ENCODE measurements at places on chromosomes 12 and 14. TPM values are rescaled to one million over a fixed set of nuclear protein-coding genes. Genes with fewer than 3 reads are reported as not detected.

- peak; percentile 28 for DNase-seq
Observed at GRCh38 chr12:6631549-6631961, 4.2 kb downstream of the LPAR5 start.

GRCh38 chr12:15863984-15864383 is 18.2 kb upstream of the STRAP start:
- DNase-seq, result no peak

DNA sequence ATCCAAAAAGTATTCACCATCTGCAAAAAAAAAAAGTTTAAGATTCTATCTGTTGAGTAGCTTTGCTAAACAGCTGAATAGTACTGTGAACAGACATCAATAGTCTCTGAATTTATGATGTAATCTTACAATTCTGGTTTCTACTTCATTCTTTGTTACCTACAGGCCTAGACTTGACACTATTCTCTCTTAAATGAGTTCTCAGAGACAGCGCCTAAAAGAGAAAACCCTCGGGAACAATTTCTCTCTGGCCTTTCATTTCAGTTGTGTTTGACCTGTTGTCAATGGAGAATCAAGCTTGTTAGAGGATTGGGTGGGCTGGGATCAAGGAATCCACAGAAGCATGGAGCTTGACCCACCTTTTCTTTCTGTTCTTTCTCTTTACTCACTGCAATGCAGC is 5.9 kb upstream of the TWF1 start:
- DNase-seq, result no peak

DNA sequence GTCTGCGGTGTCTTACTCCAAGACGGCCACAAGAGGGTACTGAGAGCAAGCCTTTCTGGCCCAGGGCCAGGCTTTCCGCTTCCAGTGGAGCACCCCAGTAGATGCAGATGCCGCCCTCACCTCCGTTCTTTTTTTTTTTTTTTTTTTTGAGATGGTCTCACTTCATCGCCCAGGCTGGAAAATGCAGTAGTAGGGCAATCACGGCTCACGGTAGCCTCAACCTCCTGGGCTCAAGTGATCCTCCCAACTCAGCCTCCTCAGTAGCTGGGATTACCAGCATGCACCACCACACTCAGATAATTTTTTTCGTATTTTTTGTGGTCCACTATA is 5.6 kb upstream of the LBHD2 start:
- peak; percentile 82 for DNase-seq

DNA sequence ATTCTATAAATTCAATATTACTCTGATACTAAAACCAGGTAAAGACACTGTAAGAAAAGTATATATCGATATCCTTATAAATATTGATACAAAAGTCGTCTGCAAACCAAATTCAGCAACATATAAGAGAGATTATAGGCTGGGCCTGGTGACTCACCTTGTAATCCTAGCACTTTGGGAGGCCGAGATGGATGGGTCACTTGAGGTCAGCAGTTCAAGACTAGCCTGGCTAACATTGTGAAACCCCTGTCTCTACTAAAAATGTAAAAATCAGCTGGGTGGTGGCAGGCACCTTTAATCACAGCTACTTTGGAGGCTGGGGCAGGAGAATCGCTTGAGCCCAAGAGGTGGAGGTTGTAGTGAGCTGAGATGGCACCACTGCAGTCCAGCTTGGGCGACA is 13.5 kb upstream of the TUBA1C start:
- DNase-seq, result no peak

Gene SSPN
- total RNA-seq, result not detected

- DNase-seq, result no peak
Observed at GRCh38 chr14:101196795-101197590, 293.5 kb upstream of the RTL1 start.

- no peak for DNase-seq
Observed at GRCh38 chr12:49519574-49519936, 19.3 kb upstream of the KCNH3 start.

- DNase-seq, result no peak
Observed at GRCh38 chr14:101810897-101811621, 49.5 kb downstream of the PPP2R5C start.

Gene RNASE1
- not detected for total RNA-seq

- DNase-seq, result no peak
Observed at GRCh38 chr12:131102493-131102931, 148.8 kb downstream of the ADGRD1 start.

DNA sequence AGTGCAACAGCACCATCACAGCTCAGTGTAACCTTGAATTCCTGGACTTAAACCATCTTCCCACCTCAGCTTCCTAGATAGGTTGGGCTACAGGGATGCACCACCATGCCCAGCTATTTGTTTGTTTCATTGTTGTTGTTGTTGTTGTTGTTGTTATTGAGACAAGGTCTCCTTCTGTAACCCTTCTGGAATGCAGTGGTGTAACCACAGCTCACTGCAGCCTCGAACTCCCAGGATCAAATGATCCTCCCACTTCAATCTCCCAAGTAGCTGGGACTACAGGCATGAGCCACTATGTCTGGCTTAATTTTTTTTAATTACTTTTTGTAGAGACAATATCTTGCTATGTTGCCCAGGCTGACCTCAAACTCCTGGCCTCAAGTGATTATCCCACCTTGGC is 1.2 kb upstream of the NEMP1 start:
- no peak for DNase-seq

- peak; percentile 74 for DNase-seq
Observed at GRCh38 chr14:91059576-91060350, 678 bp downstream of the RPS6KA5 start.

Gene USP30
- 5.5 TPM for total RNA-seq

Gene SLC38A4
- not detected for total RNA-seq

Gene LTBP2
- total RNA-seq, result 0.12 TPM
